ENCODE measurements at places on chromosomes 3 and 15.

- DNase-seq = no peak
Observed at GRCh38 chr15:64187396-64188191, 24.8 kb upstream of the PPIB start.

DNA sequence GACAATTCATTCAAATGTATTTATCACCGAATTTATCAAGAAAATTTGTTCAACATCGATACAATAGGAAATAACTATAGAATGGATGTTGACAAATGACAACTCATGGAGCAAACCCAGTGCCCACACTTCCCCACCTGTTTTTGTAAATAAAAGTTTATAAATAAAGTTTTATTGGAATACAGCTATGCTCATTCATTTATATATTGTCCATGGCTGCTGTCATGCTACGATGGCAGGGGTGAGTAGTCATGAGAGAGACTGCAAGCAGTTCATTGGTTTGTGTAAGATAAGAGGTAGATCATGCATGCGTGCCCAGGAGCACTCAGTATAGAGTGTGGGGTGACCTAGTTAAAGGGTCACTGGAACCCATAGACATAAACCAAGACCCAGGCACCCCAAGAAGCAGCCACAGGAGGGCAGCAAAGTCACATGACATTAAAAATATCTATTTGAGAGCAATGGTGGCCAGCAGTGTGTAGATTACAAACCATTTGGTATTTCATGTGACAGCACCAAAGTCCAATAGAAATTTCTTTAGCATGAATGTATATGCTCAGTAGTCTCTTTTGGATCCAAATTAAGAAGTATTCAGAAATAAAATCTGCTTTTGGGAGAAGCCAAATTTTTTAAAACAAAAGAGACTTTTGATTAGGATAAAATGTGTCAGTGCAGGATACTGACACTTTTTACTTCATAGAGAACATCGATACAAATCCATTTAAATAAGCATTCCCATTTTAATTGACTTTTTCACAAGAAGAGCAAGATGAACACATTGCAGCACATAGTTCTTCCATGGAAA lies 794.8 kb downstream of the MCTP2 start:
- no peak for DNase-seq

DNA sequence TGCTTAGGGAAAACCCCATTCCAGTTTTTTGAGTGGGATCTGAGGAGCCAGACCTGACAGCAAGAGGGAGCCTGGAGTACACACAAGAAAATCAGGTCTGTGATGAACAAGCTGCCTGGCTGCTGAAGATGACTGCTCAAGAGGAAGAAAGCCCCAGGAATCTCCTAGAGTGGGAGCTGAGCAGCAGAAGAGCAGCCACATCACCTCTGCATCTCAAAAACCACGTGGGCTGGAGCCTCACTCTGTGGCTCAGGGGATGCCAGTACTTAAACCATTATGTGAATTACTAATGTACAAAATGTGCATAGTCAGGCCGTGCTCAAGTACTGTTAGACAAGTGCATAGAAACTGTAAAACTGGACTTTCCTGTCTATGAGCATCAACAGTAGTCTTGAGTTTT lies 52.4 kb downstream of the SLC9A9 start:
- no peak for DNase-seq

- no peak for DNase-seq
Observed at GRCh38 chr3:76383781-76384180, 598.4 kb upstream of the ZNF717 start.

GRCh38 chr15:70801109-70801508 lies 37.8 kb upstream of the UACA start:
- no peak for DNase-seq

DNA sequence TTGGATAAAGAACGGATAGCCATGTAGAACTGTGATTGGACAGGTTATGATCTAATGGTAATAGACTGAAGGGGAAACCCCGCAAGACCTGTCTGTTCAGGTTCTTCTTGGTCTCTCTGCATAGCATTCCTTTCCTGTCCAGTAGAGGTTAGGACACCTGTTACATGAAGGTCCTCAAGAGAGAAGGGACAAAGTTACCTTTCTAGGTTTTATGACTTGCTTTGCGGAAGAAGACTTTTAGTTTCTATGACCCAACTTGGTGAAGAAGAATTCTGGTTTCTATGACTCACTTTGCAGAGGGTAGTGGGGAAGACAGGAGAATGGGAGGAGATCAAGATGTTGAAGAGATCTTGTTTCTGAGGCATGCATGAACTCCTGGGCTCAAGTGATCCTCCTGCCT lies 97.9 kb upstream of the C3orf80 start:
- DNase-seq = no peak

DNA sequence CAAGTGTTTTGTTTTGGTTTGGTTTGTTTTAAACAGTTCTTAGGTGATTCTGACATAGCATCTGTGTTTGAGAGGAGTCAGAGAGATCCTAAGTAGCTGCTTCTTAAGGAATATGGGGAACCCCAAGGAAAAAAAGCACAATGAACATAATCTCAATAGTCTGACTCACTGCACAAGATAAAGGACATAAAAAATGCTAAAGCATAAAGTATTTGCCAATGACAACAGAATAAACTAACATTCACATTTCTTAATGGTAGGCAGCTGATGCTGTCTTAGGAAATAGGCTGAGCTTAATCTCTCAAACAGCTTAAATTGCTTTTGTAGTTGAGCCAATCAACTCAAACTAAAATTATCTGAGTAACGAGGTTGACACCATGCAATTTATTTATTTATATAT lies 2.9 kb downstream of the NCEH1 start:
- no peak for DNase-seq

GRCh38 chr3:16551342-16551976 lies 38.0 kb upstream of the RFTN1 start:
- no peak for DNase-seq

DNA sequence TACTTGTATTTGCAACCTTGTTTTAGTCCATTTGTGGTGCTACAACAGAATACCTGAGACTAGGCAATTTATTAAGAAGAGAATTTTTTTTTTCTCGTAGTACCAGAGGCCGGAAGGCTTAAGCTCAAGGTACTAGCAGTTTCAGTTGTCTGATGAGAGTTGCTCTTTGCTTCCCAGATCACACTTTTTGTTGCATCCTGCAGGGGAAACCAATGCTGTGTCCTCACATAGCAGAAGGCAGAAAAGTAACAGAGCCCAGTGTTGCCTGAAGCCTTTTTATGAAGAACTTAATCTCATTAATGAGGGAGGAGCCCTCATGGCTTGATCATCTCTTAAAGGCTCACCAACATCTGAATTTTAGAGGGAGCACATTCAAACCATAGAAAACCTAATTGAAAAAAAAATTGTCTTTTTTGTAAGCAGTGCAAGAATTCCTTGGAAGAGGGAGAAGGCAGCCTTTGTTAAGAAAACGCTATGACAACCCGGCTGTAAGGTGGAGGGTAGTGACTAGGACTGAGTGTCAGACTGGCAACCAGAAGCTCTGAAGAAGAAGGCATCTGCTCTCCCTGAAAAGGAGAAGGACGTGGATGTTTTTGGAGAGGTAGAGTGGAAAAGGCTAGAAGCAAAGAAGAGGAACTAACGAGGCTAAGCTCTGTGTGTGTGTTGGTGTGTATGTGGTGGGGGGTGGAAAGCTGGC lies 1245.3 kb downstream of the ROBO2 start:
- DNase-seq = no peak

DNA sequence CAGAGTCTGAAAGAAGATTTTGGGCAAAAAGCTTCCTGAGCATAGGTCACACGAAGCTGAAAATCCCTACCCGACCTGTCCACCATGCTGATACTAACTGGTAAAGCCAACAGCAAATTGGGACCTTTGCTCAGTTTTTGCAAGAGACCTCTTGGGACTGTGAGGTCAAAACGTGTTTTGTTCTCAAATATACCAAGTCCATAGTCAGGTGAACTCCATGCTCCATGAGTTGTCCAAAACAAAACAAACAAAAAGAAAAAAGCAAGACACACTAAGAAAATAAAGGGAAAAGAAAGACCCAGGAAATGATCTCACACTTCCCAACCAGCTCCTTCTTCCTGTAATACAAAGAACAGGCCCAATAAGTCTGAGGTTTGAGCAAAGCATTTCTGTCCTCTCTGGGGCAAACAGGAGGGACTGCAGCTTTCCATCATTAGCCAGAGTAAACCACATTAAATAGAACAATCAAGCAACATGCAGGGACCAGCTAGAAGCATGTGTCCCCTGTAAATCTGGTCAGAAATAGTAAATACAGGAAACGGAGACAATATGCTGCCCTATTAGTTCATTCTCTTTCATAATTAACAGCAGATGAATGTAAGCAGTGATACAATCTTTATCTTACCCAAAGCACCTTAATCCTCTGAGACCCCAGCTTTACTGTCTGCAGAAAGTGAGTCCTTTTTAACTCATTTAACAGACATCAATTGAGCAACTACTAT lies 125.0 kb upstream of the LIPC start:
- no peak for DNase-seq

DNA sequence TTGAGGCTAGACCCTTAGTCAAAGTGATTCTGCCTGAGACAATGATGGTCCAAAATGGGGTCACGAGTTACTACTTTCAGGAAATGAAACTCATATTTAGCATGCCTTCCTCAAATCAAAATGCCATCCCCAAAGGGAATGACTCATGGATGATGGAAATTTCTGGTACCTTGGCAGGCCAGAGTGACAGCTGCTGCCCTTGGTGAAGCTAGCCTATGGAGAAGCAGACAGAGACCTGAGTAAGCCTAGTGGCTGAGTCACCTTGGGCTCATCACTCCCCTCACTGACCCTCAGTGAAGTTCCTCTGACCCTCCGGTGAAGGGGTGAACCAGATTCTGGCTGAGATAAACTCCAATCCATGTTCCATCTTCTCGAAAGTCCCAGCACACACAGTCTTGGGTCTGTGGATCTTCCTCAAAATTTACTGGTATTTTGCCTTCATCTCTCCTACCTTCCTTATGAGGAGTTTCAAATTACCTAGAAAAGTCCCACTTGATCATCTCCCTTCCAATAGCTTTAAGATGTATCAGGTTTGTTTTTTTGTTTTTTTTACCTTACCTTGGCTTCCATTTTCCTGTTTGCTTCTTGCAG lies 54.5 kb upstream of the ABHD17C start:
- DNase-seq = no peak

DNA sequence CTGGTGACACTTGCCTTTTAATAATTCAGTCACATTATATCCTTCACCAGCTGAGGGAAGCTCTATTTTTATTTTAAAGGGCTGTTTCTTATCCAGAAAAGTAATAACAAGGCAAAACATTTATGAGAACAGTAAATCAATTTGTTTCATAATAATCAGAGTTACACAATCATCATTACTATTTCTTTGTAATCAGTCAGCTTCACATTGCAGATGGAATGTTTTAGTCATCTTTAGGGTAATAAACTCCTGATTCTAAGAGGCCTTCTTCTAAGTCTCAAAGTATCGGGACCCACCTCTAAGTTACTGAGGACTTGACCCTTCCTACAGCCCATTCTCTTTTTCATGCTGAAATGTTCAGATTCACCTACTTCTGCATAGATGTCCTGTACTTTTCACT lies 298.3 kb upstream of the TGFBR2 start:
- no peak for DNase-seq

DNA sequence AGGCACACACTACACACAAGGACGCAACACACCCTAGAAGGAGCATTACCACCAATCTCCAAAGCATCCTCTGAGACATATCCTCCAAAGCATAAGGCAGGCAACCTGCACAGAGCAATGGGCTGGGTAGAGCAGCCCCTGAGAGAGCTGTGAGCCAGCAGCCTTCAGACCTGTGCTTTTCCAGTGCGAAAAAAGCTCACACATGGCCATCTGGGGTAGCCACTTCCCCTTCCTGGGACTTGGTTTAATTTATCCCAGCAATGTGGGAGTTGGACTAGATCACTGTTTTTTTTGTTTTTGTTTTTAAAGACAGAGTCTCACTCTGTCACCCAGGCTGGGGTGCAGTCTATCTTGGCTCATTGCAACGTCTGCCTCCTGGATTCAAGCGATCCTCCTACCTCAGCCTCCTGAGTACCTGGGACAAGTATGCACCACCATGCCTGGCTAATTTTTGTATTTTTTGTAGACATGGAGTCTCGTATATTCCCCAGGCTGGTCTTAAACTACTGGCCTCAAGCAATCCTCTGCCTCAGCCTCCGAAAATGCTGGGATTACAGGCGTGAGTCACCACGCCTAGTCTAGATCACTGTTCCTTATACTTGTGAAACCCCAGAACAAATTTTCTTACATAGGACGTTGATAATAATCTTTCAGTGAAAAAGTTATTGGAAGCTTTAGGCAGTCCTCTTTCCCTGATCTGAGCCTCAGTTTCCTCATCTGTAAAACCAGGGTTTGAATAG lies 18.9 kb downstream of the PTPN23 start:
- no peak for DNase-seq

- DNase-seq = no peak
Observed at GRCh38 chr3:10471054-10471688, 34.2 kb downstream of the ATP2B2 start.

- DNase-seq = no peak
Observed at GRCh38 chr3:30048431-30048830, 558.0 kb upstream of the TGFBR2 start.

DNA sequence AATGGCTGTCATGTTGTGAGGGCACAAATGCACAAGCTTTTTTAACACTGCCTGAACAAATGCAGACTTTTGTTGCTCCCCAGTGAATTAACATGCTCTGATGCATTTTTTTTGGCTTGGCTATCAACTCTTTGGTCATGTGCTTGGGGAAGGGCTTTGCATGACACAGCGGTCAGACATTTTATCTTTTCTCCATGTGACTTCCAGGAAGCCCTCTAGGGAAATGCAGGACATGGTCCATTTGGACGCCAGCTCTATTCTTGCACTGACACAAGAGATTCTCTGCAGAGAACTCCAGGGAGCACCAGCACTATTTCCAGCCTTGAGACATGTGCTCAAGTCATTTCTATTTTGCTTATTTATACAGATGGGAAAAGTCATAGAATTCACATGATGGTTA lies 46.2 kb downstream of the NEK11 start:
- no peak for DNase-seq

DNA sequence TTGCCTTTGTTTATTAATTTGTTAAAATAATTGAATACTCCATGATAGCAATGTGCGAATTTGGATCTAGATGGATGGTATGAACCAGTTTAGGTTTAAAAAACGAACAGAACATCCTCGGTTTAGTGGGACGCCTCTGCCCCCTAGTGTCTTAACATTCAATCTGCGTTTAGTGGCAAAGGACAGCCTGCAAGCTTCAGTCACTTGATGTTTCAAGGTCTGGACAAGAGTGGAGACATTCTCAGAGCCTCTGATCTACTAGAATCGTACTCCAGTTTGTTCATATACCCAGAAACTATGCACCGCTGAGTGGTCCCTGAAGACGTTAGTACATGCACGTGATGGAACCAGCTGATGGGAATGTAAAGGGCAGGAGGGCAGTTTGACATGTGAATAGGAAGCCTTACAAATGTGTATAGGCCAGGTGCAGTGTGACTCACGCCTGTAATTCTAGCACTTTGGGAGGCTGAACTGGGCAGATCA lies 17.8 kb upstream of the ATP13A4 start:
- DNase-seq = no peak

DNA sequence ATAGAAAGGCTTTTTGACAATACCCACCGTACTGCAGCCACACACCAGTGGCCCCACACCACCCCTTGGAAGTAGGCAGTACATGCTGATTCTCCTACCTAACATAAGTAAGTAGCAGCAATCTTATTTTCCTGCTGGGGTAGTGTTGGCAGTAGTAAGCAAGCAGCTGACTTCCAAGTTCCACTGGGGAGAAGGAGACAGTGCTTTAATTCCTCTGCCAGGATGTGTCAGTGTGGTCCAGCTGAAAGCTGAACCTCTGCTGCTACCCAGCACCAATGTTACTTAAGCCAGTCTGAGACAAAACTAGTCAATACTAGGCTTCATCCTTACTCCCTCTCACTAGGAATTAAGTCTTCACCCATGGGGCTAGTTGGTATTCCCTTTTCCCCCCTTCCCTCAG lies 74.7 kb downstream of the DZIP3 start:
- DNase-seq = no peak

GRCh38 chr15:66290518-66290917 lies 2.9 kb upstream of the DIS3L start:
- no peak for DNase-seq

Measured in stimulated activated CD8-positive, alpha-beta memory T cell treated with anti-CD3 and anti-CD28 coated beads, Interleukin-2, amount 100 ng/mL, for 1 hour (primary cell).